Hepatocyte (in vitro differentiated cells): ENCODE measurements at places on chromosomes 3 and 15.

GRCh38 chr15:68421798-68422402 lies 10.1 kb downstream of the ITGA11 start:
- no peak for DNase-seq

GRCh38 chr3:169213956-169214355 lies 449.6 kb downstream of the MECOM start:
- DNase-seq, result no peak

DNA sequence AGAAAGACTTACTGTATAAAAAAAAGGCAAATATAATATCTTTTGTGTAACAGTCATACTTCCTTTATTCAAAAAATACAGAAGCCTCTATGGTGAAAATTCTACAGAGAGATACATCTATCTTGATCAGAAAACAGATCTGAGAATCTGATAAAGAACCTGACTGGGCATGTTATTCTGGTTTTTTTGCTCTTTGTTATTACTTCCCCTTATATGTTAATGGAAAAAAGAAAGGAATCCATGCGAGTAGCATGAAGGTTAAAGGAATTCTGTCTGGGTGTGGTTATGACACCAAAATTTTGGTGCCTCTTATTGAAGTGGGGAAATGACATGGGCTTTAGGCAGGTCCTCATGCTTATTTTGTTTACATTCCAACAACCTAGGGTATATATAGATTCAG lies 81.7 kb downstream of the BCHE start:
- no peak for DNase-seq

DNA sequence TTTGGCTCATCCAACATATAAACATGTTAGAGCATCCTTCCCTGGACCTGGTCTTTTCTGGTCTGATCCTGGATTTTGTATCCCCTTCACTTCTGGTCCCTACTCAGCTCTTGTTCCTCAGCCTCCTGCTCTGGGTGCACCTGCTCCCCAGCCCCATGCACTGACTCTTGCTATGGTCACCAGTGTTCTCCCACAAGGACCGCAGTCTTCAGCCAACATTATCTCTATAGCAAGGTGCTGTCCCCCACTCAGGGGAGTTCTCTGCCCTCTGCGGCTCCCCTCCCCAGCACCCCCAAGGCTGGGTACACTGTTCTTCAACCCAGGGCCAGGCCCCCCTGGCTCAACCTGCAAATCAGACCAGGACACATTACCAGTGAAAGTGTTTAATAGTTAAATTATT lies 80.2 kb downstream of the SEC22A start:
- no peak for DNase-seq

GRCh38 chr15:63232405-63232804 lies 43.0 kb downstream of the RAB8B start:
- no peak for DNase-seq

- no peak for DNase-seq
Observed at GRCh38 chr3:125309476-125309875, 65.6 kb downstream of the ZNF148 start.

DNA sequence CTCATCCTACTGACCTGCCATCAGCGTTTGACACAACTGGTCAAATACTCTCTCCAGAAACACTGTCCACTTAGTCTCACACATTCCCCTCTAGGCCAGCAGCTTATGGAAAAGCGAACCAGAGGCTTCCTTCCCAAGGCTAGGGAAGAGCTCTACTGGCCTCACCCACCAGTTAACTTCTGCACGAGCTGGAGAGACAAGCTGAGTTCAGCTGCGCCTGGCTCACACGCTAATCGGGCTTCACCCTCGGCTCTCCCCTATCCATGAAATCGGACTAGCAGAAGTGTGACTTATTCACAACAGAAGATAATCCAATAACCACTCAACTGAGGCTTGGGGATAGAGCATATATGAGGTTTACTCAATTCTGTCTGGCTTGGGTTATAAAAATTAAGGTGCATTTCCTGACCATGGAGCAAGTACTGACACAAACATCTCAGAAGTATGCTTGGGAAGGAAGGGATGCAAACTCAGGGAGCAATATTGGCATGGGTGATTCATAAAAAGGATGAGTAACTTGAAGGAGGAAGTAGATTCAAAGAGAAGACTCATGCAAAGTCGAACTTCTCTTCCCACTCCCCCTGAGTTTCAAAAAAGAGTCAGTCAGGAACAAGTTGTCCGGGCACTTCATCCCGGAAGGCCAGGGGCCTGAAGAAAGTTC lies 73.1 kb downstream of the XXYLT1 start:
- DNase-seq, result no peak

DNA sequence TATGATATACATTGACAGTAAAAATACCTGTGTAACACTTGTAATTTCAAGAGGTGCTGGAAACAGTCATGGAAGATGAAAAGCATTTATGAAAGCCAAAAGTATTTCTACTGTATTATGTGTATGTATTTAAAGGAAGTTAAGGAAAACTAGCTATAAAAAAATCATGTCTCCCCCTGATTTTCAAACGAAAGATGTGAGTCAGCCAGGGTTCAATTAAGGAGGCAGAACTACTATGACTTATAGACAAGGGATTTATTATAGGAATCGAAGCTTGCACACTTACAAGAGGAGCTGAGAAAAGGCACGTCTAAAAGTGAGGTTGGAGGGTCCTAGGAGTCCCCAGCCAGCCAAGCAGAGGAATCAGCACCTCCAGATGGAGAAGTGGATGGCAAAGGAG lies 119.4 kb downstream of the SUCLG2 start:
- no peak for DNase-seq

- DNase-seq, result peak; percentile 76
Observed at GRCh38 chr15:43517354-43518196, at the start of gene MAP1A. TSS of gene MAP1A (plus strand) at chr15:43517608. CDS start at chr15:43521474, 3,866 bp downstream.

- DNase-seq, result peak; percentile 96
Observed at GRCh38 chr3:190120269-190121060, at the start of gene P3H2. TSS of gene P3H2 (minus strand) at chr3:190120897. CDS start at chr3:190120731, 166 bp downstream.

DNA sequence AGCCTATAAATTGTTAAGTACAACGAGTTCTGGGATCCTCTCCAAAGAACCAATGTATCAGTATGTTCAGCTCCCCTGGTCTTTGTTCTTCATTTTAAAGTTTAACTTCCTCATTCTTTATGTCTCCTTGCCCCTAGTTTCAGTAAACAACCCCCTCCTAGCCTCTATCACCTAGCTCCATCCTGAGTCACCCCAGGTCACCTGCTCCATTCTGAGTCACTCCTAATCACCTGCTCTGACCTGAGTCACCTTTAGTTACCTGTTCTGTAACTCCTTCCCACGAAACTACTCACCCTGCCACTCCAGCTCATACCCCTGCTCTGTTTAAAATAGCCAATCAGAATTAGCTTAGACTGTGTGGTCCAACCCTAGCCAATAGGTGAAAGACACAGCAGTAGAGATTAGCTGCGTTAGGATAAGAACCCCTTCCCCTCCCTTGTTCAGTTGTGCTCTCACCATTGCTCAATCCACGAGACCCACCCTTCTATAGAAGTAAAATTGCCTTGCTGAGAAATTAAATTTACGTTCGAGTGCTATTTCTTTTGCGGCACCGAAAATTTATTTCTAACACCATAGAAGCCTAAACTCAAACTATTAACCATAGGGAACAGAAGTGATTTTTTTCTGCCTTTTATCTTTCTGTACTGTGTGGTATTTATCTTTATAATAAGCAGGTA lies 245.0 kb upstream of the ADAMTS9 start:
- peak; percentile 72 for DNase-seq

DNA sequence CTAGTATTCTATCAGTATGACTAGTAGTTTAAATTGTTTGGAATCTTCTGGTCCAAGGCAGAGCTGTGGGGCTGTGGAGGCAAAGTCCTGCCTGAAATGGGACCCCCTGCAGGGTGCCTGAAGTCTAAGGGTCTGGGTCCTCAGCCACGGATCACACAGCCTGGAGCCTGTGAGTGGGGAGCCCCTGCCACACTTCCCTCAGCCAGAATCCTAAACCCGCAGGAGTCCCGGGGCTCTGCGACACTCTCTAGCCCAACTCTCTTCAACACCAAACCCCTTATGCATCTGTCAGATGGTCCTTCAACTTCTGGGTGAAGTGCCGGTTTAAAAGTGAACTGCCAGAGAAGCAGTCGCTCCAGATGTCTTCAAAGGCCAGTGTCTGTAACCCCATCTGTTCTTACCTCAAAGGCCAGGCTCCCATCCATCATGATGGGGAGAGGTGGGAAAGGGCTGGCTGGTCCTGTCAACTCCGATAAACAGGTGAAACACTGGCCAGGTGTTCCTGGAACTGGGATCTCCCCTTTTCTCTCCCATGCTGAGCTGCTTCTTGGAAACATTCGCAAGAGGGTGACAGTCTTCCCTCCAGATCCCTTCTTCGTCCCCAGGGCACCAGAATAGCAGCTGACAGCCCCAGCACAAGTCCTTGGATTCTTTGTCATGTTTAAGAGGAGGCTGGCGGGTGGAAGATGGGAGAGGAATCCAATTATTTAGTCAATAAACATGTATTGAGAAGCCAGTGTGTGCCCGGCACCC lies 45.6 kb downstream of the CPN2 start:
- no peak for DNase-seq

DNA sequence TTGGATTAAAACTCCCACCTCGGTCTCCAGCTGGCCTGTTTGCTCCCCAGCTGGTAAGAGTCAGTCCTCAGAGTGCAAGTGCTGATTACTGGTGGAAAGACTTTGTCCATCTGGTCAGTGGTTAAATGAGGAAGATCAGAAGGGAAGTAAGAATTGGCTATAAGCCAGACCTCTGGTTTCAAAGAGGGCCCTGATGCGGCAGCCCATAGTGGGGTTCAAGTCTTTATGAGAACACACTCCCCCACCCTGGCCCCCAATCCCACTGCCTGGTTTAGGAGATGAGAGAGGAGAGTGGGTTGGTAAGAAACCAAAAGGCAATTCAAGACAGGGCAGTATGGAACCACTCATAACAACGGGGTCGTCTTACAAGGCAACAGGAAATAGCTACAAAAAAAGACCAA lies 65.0 kb downstream of the FRMD4B start:
- DNase-seq, result no peak

DNA sequence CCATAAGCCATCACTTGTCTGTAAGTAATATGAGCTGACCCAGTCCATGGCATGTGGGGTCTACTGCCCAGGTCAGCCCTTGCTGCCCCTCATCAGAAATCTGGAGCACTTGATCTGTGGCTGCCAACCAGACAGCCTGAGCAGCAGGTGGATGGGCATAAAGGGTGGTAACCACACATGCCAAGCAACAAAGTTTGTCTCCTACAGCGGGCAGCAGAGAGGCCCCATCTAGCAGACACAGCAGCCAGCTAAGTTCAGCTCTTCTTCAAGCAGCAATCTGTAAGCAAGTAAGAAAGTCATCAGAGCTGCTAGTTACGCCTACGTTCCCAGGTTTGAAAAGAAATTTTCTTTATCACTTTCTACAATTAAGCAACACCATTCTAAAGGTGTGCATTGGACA lies 27.9 kb downstream of the CHCHD4 start:
- no peak for DNase-seq

GRCh38 chr3:107520535-107520934 lies 2.2 kb upstream of the BBX start:
- DNase-seq, result no peak

DNA sequence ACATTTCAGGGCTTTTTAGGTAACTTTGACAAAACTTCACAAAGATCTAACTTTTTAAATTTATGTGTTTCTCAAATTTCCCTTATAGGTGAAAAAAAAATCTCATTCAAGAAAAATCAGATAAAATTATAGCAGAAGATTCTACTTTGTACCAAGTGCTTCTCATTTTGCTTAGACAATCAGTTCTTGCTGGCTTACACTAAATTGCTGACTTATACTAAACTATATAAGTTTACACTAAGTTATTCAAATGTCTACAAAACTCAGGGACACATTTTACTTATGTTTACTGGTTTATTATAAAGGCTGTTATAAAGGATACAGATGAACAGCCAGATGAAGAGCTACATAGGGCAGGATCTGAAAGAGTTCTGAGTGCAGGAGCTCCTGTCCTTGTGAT lies 195.1 kb downstream of the ZPLD1 start:
- DNase-seq, result no peak

DNA sequence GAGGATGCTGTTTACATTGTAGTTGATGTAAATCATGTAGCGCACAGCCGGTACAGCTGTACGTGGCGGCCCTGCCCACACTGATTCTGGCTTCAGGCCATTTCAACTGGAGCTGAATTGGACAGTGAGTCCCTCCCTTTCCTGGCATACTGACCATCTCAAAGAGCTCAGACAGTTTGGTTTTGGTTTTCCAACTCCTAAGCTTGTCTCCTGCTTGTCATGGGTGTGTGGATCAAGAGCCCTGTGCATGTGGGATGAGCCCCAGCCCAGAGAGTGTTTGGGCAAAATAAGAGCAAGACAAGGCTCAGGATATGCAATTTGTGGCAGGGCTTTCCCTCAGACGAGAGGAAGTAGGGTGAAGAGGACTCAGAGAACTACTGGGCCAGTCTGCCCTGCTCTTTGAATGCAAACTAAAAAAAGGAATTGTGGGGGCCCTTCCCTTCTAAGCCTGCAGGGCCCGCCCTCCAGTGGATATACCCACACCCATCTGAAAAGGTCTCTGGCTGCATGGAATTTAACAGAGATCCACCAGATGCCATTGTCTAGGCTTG lies 13.3 kb downstream of the ITGA11 start:
- DNase-seq, result peak; percentile 71

GRCh38 chr3:49591615-49592014 lies 37.3 kb downstream of the BSN start:
- no peak for DNase-seq

- DNase-seq, result no peak
Observed at GRCh38 chr15:78850941-78851755, 21.5 kb upstream of the MORF4L1 start.
